ENCODE measurements at places on chromosomes 5 and 9.

- DNase-seq: peak; percentile 33
These were observed 1.2 kb upstream of the ADAMTS6 start for GRCh38 chr5:65482736-65483545.

GRCh38 chr5:132775476-132775961 is 1.5 kb downstream of the SEPTIN8 start:
- DNase-seq: no peak

DNA sequence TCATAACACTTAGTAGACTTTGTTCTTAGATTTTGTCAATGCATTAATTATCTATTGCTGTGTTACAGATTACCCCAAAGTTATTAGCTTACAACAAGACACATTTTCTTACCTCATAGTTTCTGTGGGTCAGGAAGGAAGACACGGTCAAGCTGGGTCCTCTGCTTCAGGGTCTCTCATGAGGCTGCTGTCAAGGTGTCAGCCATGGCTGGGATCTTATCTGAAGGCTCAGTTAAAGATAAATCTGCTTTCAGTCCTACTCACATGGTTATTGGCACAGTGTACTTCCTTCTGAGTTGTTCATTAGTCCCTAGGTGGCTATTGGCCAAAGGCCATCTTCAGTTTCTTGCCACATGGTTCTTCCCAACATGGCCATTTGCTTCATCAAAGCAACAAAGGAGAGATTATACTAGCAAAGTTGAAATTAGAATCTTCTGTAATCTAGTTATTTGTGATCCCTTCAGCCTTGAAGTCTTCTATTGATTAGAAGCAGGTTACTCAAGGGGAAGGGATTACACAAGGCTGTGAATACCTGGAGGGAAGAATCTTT is 25.2 kb downstream of the TDRD7 start:
- DNase-seq: no peak

- no peak for DNase-seq
These were observed 13.6 kb upstream of the S100Z start for GRCh38 chr5:76836181-76836580.

DNA sequence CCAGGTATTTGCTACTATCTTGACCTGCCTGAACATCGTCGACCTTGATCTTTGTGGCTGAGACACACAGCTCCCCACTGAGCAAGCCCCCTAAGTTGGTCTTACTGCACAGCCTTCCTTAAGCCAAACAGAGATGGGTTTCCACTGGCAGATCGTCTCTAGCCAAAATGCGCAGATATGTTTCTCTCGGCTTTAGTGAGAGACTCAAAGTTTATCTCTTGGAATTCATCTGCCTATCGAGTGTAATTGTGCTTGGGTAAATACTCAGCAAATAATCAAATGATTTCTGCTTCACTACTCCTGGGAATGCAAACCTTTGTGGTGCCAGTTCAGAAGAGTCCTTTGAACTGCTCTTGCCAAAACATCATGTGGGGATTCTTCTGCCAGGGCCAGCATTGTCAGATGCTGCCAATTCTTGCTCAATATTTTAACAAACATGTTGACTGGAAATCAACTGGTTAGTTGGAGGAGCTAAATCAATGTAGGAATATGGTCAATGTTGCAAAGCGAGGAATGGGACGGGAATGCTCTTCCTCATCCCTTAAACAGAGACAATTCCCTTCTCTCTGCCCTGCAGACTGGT is 141.2 kb upstream of the SLC28A3 start:
- DNase-seq: no peak

- DNase-seq: no peak
These were observed 27.3 kb downstream of the NME5 start for GRCh38 chr5:138111937-138112336.

DNA sequence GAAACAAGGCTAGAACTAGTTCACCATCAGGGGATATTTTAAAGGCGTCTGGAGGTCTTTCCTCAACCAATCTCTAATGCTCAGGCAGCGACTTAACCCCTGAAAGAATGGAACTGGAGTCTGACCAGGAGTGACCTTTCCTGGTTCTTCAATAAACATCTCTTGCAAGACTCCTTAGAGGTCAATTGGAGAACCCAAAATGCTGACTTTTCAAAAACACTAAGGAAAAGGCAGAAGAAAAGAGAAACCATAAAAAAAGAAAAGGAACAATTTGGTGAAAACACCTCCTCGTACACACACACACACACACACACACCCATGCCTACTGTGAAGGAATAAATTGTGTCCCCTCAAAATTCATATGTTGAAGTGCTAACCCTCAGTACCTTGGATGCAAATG is 12.3 kb downstream of the TIMD4 start:
- DNase-seq: no peak

DNA sequence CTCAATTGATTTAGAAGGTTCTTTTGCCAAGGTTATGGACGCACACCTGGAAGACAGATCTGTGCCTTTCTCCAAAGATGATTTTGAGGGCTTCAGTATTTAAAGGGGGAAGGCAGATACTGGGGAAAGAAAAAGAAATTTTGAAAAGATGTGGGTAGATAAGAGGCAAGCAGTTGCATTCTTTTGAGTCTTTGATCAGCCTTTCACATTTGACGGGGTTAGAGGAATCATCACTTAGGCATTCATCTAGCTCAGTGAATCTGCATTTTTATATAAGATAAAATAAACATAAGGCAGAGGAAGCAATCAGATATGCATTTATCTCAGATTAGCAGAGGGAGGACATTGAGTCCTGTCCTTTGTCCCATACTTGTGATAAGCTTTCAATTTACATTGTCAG is 243.4 kb upstream of the RAI14 start:
- no peak for DNase-seq

DNA sequence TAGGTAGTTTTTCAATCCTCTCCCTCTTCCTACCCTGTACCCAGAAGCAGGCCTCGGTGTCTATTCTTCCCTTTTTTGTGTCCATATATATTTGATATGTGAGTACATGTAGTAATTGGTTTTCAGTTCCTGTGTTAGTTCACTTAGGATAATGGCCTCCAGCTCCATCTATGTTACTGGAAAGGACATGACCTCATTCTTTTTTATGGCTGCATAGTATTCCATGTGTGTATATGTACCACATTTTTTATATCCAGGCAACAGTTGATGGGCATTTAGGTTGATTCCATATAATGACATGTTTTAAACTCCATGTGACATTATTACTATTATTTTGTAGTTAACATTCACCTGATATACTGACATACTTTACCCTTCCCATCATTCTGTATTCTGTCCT is 49.1 kb downstream of the CAVIN4 start:
- DNase-seq: no peak

- no peak for DNase-seq
These were observed 23.8 kb upstream of the IQGAP2 start for GRCh38 chr5:76379316-76379715.

All from GM13977 (cell line).